ENCODE measurements at places on chromosomes 3 and 15.

GRCh38 chr3:179882292-179882691 is 154.4 kb downstream of the PEX5L start:
- no peak for DNase-seq

- no peak for DNase-seq
These were observed 33.1 kb downstream of the TP63 start for GRCh38 chr3:189664311-189664710.

- no peak for DNase-seq
These were observed 448.2 kb downstream of the LPP start for GRCh38 chr3:188602111-188602510.

DNA sequence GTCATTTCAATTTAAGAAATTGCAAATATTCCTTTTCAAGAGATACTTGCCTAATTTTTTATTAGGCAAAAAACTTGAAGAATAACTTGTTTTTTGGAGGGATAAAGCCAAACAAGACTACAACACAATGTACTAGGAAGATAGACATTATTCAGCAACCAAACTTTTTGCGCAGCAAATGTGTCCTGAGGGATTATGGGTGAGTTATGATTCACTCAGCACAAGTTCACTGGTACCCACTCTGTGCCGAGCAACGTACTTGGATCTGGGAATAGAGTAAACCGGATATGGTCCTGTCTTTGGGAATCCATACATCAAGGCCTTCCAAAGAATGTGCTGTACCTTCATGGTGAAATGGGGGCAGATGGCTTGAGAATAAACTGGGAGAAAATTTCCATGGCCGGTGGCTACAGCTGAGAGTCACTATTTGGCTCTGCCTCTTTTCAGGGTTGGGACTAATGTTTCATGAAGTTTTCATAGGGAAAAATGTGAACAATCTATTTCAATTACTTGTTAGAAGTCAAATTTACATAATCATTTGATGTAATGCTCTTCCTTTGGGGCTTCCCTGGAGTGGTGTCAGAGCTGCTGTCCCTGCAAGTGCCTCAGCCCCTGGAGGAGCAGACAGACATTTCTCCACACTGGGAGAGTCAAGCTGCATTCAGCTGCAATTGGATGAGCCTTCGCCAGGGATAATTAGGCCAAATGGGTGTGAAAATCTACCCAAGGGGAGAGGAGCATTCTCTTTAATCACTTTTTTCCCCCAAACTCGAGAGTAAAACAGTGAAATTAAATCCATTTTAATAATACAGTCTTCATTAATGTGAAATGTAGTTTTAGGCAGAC is 315.2 kb downstream of the CLSTN2 start:
- no peak for DNase-seq

DNA sequence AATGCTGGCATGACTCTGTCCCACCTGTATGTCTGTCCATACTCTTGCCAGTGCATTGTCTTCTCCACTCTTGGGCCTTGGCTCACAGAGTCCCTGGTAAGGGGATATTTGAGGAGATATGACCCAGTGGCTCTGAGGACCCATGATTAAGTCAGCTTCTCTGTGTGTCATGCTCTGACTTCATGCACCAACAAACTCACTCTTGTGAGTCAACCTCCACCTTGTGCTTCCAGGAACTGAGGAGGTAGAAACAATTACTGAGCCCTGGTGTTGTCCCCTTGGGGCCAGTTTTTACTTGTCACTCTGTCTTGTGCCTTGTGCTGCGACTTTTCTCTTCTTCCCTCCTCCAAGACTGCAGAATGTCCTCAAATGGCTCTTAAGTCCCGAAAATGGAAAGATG is 127.1 kb downstream of the ABHD5 start:
- no peak for DNase-seq

DNA sequence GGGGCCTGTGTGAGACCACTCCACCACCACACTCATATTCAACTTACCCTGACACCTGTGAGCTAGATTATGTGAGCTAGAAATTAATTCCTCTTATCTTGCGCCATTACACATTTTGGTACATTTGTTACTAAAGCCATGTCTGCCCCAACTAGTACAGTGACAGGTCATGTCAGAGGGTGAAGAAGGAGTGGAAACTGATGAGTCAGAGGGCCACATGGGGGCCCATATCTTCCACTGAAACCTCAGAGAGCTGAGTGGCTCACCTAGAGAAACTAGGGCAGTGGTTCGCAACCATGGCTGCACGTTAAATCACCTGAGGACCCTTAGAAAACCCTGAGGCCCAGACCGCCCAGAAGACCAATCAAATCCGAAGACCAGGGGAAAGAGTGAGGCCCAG is 15.7 kb upstream of the MEF2A start:
- DNase-seq, result no peak

GRCh38 chr3:8201886-8202285 is 299.7 kb upstream of the LMCD1 start:
- DNase-seq, result peak; percentile 26

GRCh38 chr3:183224180-183224970 is 28.7 kb upstream of the B3GNT5 start:
- DNase-seq, result no peak

DNA sequence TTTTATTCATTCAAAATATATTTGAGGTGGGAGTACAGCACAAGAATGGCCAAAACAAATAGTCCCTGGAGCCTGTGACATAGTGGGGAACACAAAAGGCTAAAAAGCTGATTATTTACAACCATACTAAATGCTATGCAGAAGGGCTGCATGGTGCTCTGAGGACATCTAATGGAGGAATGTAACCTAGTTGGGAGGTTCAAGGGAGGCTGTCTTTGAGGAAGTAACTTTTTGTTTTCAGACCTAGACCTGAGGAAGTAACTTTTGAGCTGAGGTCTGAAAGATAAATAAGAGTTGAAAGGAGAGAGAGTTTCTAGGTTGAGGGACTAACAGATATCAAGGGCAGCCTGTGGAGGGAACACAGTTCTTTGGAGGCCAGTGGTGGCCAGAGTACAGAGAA is 34.8 kb upstream of the RASA2 start:
- no peak for DNase-seq

- no peak for DNase-seq
These were observed 6.5 kb upstream of the ARL8B start for GRCh38 chr3:5115506-5116162.

DNA sequence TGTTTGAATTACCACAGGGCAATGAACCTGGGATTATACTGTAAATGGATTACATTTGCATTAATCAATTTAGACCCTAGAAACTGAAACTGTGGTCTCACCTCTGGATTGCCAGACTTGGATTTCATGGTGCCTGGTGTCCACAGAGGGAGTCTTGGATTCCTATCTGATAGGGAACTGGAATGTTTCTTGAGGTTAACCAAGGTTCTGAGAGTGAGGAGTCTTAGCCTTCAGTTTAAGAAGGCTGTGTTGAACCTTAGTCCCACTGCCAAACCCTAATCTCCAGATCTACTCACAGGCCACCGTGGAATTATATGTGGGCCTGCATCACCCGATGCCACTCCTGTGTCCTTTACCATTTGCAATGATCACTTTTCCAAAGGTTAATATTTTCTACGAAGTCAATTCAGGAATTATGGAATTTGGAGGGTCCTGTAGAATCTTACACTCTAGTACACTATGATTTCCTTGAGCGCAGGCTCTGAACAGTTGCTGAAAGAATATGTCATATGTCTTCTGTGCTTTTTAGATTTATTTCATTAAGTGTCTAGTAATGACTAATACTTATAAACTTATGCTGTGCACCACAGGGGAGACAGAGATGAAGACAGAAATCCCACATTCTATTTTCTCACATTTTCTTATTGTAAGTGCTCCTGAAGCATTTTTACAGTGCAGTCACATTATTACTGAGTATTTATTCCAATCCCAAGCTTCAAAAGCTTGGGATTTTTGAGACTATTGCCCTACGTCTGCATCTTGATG is 87.9 kb downstream of the EFL1 start:
- no peak for DNase-seq

- no peak for DNase-seq
These were observed 19.5 kb upstream of the CAV3 start for GRCh38 chr3:8713901-8714759.

- DNase-seq, result no peak
These were observed 1.9 kb downstream of the KLF13 start for GRCh38 chr15:31328428-31328968.

- no peak for DNase-seq
These were observed 6.4 kb upstream of the ANKRD63 start for GRCh38 chr15:40289140-40289775.

- DNase-seq, result no peak
These were observed 192.9 kb downstream of the NEK10 start for GRCh38 chr3:27176256-27176655.

DNA sequence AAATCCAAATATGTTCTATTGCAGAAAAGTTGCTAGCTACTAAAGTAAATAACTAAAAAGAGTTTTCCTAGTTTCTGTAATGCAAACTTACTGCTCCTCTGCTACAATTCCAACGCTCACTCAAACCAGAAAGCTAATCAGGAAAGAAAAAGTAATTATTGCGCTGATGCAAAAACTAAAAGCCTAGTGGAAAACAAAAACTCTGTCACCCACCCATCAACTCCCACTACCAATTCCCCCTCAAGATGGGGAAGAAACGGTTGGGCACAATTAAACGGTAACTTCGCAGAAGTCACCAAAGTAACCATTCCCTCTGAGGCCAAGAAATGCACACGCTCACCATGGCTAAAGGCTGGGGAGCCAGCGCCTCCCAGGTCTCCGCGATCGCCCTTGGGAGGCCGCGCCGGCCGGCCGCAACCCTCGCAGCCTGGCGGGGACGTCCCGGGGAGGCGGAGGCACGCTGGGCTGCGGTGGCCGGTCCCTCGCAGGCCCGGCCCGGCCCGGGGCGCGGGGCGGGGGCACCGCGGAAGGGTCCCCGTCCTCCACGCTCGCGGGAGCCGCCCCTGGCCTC is 684 bp downstream of the SLTM start:
- DNase-seq, result peak; percentile 36

DNA sequence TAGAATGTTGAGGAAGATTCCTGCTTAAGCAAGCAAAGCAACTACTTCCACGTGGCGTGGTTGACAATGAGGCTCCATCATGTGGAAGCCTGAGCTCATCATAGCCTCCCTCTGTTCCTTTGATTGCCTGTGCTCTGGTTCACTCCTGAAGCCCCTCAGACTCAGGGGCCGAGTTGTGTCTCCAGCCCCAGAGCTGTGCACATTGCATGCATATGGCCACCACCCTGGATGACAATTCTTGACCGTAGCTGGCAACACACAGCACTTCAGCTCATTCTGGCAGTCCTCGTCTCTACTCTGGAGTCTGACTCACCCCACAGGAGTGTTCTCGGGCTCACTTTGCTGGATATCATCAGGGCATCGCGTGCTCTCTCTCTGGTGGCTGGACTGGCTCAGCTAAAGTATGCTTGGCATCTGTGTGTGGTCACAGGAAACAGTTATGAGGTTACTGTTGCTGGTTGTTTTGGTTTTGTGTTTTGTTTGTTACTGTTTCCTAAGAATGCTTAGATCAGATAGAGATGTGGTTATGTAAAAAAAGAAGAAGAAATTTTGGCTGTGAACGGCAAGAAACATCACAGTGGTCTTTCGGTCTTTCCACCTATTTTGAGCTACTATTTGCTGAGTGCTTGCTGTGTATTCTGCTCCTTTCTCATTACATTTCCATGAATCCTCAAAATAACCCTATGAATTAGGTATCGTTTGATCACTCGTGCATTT is 41.6 kb upstream of the MRPS22 start:
- no peak for DNase-seq

DNA sequence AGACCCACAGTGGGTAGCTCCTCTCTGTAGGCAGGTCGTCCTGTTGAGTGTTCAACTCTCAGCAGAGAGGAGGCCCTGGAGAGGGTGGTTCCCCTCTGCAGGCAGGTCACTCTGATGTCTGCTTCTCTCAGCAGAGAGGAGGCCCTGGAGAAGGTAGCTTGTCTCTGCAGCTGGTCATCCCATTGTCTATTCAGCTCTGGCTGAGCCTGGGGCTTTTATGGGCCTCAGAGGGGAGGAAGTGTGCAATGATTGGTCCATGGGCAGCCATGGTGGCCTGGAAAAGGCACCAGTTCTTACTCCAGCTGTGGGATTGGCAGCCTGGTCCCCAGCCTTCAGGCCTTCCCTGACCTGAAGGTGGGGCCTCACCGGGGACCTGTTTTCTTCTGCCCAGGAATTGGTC is 52.9 kb downstream of the PPCDC start:
- no peak for DNase-seq

DNA sequence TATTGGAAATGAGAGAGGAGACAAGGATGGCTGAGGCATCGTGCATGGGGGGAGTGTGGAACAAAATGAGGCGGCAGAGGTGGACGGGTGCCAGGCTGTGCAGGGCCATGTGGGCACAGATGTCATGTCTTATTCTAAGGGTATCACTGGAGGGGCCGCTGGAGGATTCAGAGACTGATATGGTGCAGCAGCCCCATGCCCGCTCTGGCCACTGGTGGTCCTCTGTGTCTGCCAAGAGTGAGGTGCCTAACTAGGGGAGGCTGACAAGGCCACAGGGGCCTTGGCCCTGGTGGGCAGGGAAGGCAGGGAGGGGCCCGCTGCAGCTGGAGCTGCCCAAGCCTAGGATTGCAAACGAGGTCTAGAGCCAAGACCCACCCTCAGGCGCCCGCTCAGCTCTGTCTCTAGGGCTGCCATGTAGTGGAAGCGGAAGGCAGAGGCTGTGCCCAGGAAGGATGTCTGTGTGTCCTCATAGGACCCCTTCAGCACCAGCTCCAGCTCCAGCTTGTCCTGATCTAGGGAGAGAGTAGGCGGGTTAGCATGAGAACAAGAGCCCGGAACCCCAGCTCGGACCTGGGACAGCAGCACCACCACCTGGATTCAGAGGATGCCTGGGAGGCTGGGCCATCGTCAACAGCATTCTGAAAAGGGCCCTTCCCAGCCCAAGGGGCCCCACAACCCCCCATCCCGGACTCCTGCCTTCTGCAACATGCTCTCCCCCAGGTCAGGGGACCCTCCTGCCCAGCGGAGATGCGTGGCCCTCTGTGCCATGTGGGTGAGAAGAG is 11.3 kb downstream of the PLA2G4D start:
- no peak for DNase-seq

- DNase-seq, result no peak
These were observed 10.7 kb downstream of the CNTN6 start for GRCh38 chr3:1103525-1103924.

DNA sequence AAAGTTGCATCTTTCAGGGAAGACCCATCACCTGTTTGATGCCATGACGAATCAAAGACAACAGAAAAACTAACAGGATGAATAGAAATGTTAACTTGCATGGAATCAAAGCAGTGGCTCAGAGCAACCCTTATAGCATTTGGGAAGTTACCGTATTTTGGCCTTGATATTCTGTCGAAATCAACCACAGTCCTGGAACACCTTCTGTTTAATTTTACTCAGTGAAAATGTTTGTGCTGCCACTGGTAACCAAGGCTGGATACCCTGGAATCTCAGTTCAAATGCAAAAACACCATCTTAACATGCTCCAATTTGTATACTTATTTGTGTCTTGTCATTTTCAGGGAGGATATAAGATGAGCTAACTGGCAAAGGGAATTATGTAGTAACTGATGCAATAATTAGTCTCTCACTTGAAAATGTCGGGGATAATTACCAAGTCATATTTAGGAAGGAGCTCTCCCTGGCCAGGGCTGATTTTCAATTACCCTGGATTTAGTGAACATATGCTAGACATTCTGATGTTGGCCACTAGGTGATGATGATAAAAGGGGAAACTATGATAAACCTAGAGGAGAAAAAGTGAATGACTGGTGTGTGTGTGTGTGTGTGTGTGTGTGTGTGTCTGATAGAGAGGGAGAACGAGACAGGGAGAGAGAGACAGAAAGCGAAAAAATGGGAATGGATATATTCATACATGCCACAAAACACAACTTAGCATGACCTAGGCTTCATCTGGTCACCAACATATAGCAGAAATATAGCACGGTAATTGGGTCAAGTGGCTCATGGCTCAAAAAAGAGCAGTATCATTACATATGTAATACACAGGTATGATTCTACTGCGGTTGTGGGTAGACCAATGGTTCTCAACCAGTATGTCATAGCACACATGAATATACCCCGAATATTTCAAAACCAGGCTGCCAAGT is 19.0 kb upstream of the PRICKLE2 start:
- no peak for DNase-seq

Measured in renal pelvis (tissue), 12 donors.